ENCODE measurements at places on chromosomes 12 and 14.

DNA sequence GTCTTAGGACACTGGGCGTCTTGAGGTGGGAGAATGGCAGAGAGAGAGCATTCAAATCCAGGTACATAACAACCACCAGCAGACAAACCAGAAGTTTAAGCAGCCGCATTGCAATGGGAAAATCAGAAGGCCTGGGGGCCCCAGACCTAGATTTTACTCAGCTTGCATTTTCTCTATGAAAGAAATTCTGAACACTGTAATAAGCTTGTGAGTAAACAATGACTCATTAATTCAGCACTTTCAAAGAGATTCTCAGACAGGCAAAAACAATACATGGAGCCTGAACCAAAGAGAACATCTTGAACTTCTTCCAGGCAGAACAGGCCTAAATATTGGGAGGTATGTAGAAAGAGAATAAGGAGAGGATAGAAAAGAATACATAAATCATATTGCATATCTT lies 69.8 kb upstream of the IFNG-AS1 start:
- DNase-seq, result no peak

DNA sequence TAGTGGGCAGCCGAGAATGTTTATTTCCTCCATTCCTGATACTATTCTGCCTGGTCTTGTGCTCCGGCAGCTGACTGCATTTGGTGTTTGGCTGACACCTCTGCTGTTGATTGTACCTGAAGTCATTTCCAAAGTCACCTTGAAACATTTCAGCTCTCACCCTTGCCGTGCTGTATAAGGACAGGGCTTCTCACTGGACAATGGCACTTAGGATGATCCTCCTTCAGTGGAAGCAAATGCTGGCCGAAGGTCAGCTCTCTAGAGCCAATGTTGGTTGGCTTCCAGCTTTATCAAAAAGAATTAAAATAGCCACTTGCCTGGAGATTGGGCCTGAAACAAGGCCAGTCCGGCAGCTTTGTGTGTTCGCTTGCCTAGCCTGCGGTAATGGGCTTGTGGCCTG lies 44.0 kb downstream of the ACACB start:
- DNase-seq, result no peak

- no peak for DNase-seq
Measured at GRCh38 chr12:23694920-23695319, 254.6 kb downstream of the SOX5 start.

- DNase-seq, result no peak
Measured at GRCh38 chr12:82862069-82862841, 175.5 kb downstream of the TMTC2 start.

DNA sequence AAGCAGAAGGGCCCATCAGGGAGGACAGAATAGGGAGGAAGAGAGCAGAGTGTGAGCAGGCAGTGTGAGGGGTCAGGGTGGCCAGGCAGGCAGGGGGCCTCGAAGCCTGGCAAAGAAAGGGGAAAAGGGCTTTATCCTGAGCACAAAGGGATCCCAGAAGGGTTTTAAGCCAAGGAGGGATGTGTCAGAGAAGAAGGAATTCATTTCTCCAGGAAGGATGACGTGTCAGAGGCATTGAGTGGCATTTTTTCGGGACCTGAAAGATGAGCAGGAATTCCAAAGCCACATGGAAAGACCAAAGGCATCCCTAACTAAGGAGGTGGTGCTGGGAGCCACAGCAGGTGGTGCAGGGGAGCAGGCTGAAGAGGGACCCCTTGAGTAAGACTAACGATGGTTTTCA lies 132.1 kb downstream of the DICER1 start:
- no peak for DNase-seq

DNA sequence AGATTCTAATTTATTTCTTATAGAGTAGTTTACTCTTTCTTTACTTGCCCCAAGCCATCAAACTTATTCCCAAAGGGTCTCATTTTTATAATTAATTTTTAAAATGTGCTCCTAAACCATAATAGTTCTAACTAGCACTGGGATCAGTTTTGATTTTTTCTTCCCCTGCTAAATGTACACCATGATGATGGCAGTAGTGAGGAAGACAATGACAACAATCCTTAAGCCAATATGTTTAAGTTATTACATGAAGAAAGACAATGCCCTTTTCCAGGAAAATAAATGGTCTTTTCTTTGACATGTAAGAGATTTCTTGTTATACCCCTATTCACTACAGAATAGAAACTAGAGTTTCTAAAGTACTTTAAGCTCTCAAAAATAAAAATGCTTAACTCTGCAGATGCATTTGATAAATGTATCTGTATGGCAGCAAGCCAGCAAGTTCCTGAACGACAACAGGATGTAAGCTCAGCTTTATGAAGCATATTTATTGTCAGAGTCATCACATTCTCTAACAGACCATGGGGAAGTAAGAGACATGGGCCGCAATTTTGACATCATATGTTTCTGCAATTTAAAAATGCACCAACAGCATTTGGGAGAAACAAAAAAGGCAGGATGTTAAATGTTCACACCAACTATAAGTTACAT lies 36.0 kb upstream of the SNX6 start:
- DNase-seq, result no peak

DNA sequence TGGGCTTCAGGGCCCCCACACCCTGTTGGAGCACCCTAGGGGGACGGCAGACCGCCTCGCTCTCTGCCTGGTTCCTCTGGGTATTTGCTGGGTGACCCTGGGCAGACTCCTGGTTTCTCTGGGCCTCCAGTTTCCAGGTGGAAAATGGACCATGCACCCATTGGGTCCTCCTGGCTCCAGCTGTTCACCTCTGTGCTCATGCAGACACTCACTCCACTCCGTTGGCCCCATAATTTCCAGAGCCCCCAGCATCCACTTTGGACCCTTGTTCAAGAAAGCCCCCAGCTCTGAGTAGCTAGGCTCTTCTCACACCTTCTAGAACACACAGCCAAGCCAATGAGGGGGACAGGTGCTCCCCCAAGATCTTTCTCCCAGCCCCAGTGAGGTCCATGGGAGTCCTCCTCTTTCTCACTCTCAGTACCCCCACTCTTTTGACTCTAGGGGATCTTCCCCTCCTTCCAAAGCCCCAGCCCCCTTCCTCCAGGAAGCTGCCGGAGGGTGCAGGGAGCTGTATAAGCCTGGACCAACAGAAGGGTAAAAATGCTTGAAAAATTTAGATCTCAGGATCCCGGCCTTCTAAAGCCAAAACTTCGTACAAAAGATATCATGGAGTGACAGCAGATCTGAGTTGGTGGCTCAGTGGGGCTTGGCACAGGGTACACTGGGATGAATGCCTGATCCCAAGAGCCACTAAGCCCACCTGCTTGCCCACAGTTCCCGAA lies 174.8 kb upstream of the RTL1 start:
- DNase-seq, result no peak

GRCh38 chr14:76753541-76754198 lies 7.6 kb upstream of the VASH1 start:
- no peak for DNase-seq

GRCh38 chr12:68453278-68453677 lies 121.1 kb upstream of the MDM1 start:
- DNase-seq, result no peak

GRCh38 chr14:29352706-29353080 lies 575.0 kb downstream of the PRKD1 start:
- no peak for DNase-seq

DNA sequence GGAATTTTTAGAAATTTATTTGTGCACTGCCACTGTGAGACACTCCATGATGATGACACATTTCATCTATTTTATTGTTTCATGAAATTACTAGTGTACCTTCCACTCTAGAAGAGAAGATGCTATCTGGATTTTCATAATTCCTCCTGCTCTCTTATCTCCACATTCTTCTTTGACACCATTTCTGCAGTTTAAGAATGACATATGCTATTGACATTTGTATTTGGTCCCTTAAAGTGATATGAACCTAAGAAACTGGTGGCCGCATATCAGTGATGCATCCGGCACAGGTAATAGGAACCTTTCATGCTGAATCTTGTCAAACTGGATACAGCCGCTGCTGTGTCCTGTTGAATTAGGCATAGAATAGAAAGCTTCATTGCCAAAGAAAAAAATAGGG lies 696.3 kb downstream of the TMEM121 start:
- DNase-seq, result no peak

- DNase-seq, result peak; percentile 31
Measured at GRCh38 chr12:50127546-50127945, 15.5 kb downstream of the COX14 start.

GRCh38 chr12:116382686-116383530 lies 105.4 kb upstream of the MED13L start:
- no peak for DNase-seq

DNA sequence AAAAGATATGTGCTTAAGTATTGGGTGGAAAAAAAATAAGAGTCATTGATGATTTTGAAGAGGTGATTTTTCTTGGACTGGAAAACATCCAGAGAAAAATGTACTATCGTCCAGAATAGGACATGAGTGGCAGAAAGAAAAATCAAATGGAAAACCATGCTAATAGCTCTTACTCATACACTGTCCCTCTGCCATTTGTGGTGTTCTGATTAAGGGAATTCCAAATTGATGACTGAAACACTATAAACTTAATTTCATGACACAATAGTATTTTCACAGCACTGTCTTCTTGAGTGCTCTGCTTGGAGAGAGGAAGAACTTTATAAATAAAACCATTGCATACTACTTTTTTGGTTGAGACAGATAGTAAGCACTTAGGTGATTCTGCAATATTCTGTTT lies 72.4 kb downstream of the USP15 start:
- no peak for DNase-seq

- DNase-seq, result no peak
Measured at GRCh38 chr12:22339691-22340090, 5.2 kb upstream of the ST8SIA1 start.

GRCh38 chr12:24839268-24839791 lies 109.6 kb downstream of the BCAT1 start:
- DNase-seq, result no peak

- peak; percentile 24 for DNase-seq
Measured at GRCh38 chr14:87745507-87746118, 247.4 kb downstream of the GALC start.

DNA sequence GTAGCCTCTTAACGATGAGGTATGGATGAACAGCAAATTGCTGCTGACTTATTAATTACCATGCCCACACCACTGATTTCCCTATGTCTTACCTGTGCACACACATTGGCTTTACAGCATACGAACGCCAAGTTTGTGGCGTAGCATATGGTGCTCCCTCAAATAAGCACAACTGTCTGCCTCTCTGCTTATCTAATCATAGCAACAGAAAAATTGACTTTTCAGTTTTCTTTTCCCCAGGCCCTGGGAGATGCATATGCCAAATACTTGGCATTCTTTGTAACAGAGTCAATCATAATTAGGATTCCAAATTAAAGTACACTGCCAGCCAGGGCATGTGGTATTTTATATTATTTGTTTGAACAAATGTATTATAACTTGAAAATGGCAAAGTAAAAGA lies 625.5 kb downstream of the DIO2 start:
- DNase-seq, result no peak
